Fibroblast of lung (primary cell): ENCODE measurements at places on chromosomes 16 and 17.

- DNase-seq, result no peak
Observed at GRCh38 chr16:7325834-7326233, 6.8 kb upstream of the RBFOX1 start.

GRCh38 chr17:72063756-72064450, 56.9 kb upstream of the SOX9 start:
- no peak for DNase-seq

DNA sequence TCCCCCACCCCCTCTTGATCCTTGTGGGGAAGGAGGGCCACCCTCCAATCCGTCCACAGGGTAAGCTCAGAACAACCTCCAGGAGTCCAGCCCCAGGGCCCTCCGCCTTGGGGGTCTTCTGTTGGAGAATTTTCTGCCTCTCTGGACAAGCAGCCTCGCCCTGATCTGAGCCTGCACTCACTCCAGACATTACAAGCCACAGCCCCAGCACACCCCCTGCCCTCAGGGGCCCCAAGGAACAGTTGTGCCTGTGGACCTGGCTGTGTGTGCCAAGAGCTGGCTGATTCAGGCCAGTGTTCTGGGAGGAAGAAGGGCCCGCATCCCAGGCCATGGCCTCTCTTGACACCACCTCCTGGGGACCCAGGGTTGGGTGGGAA, 477 bp upstream of the ARHGAP27 start:
- DNase-seq, result no peak

- peak; percentile 85 for DNase-seq
Observed at GRCh38 chr16:17173281-17173680, 297.5 kb downstream of the XYLT1 start.

DNA sequence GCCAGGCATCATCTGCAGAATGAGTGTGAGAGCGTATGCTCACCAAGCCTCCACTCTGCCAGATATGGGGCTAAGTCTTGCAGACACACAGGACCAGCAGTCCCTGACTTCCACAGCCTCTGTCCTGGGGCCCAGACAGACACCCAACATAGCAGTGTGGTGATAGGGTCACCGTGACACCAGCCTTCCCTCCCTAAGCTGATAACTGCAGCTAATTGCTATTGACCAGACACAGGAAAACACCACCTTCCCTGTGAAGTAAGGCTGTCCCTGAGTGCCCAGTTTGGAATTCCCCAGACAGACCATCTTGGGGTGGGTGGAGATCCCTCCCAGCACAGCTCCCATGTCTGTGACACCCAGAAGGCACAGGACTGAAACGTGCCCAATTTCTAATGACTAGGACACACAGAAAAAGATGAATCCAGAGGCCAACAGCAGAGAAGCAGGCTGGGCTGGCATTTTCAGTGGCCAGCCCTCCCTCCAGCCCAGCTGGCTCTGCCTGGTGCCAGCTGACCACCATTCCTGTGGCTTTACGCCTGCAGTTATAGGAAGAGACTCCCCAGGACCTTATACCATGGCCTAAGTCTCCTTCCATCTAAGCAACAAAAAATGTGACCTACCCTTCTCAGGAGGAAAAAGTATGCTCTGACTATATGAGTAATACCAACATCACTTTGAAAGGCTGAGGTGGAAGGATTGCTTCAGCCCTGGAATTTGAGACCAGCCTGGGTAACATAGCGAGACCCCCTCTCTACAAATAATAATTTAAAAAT, 30.3 kb downstream of the ATPAF2 start:
- DNase-seq, result no peak

DNA sequence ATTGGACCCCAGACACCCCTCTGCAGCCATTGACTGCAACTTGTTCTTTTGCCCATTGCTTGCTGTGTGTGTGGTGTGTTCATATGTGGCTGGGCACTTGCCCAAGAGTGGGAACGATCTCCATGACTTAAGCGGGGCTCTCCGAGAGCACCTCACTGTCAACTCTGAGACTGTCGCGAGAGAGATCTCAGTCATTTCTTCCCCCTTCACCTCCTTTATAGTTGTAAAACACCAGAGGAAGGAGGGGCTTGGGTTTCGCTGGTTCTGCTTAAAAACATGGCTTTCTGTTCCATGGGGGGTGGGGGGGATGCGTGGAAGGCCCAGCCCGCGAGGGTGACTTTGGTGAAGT, 7.4 kb downstream of the PHOSPHO1 start:
- no peak for DNase-seq
